Activated naive CD4-positive, alpha-beta T cell treated with anti-CD3 and anti-CD28 coated beads, Interleukin-2, amount 50 U/mL, for 72 hours (primary cell): ENCODE measurements at places on chromosomes 4 and X.

DNA sequence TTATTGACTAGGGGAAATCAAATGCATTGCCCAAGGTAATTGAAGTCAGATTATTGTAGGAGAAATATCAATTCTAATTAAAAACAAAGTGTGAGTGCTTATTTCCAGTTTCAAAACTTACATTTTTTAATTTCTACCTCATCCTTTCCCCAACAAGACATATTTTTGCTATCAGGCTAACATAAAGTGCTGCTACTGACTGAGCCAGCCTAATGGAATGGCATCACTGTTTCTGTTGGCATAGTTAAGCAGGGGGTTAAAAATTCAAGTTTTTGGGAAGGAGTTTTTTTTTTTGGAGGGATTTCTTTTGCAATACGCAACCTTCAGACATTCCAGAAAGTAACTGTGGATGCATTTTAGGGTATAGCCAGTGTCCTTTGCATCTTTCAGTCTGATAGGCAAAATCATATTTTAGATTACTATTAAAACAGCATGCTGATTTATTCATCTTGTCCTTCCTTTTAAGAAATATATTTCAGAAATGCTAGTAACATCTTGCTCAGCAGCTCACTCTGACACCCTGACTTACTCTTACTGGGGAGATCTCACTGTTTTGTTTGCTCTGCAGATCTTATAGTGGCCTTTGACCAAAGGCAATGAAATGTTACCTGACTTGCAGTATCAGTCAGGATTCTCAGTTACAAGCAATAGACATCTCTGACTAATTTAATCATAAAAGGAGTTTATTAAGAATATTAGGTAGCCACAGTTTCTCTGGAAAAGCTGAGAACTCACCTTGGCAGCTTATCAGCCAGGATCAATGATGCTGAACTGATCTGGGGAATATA, 24.4 kb downstream of the GAB1 start:
- DNase-seq, result no peak

DNA sequence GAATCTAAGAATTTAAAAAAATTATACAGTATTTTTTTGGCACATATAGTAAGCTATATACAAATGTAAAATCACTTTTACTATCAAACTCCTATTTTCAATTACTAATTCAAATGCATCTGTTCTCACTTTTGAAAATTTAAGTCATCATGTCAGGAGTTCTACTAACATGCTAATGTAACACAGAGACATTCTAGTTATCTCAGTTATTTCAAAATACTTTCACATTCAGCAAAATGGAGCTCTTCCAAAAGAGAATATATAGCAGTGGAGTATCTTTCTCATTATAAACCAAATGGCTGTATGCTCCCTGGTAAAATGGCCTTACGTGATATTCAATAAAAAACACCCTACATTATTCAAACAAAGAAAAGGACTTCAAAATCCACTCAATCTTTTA, 42.3 kb downstream of the RFC1 start:
- DNase-seq, result no peak

DNA sequence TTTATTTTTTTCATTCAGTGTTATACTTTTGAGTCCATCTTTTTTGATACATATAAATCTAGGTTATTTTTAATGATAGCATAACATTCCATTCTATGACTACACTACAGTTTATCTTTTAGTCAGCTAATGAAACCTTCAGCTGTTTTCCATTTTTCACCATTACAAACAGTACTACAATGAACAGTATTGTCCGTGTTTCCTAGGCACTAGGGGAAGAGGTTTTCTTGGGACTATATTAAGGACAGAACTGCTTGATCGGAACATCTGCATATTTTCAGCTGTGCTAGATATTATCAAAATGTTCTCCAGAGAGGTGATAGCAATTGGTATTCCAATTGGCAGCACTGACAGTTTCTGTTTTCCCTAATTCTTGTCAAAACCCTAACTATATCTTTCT, 44.3 kb upstream of the HCCS start:
- DNase-seq, result no peak

DNA sequence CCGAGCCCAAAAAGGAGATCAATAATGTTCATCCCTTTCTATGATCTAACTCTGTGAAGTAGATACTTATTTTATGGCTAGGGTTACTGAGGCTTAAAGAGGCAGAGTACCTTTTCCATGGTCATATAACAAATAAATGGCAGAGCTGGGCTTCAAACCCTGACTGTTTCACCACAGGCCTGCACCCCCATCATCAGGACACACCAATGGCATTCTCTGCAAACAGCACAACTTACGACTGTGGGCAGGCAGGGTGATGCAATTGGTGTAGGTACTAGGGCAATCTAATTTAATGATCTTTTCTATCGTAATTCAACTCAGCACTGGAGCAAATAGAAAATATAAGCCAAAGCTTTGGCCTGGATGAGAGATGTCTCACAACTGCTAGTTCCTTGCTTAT, 118.8 kb upstream of the CBR4 start:
- no peak for DNase-seq

DNA sequence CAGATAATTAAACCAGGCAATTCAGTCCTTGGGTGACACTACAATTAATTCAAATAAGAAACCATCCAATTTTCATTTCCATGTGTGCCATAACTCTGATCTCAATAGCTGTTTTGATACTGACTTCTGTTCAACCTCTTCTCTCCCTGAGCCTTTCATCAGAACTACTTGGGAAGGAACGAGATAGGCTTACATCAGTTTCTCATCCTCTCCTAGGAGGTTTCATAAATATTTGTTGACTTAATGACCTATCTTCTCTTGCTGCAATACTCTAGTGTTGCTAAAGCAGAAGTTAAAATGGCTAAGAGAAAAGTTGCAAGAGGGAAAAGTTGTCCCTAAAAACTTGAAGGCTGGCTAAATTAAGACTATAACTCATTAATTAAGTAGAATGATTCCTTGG, 41.8 kb downstream of the PRKG2 start:
- no peak for DNase-seq

GRCh38 chrX:7159149-7159861, 11.4 kb upstream of the PUDP start:
- no peak for DNase-seq

GRCh38 chr4:64581422-64581821, 172.2 kb upstream of the TECRL start:
- DNase-seq, result no peak

DNA sequence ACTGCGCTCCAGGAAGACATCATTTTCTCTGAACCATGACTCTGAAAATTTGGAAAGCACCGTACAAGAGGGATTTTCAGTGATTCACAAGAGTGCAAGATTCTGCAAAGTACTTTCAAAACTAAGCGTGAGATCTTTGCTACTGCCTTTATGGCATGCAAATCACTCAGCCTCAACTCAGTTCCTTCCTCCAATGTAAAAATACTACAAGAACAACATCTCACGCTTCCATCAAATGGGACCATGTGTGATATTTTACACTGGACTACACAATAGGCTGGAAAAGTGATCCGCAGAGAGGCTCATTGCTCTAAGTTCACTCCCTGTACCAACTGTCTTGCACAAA, 674 bp upstream of the IL15 start:
- DNase-seq, result no peak

- DNase-seq, result no peak
Observed at GRCh38 chr4:123869286-123870215, 473.0 kb downstream of the SPRY1 start.

- no peak for DNase-seq
Observed at GRCh38 chr4:144645631-144646522, at the start of gene HHIP. TSS of gene HHIP (plus strand) at chr4:144646156. CDS start at chr4:144646676, 520 bp downstream.

GRCh38 chr4:121551271-121551670, 145.5 kb downstream of the ANXA5 start:
- no peak for DNase-seq

DNA sequence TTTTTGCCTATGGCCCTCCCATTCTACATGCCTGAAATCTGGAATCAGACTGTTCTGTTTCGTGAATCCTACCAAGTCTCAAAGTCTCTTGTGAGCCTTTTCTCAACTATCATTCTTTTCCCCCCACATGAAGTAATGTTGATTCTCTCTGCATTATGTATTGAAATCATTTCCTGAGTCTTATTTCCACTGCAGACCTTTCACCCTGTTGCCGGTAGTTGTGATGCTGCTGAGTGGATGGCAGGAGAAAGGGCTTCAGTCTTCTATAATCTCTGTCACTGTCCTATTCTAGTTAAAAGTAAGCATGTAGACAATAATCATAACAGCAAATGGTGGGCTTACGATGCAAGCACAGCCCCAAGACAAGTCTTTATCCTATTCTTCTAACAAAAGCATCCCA, 75.0 kb downstream of the TBC1D9 start:
- no peak for DNase-seq

DNA sequence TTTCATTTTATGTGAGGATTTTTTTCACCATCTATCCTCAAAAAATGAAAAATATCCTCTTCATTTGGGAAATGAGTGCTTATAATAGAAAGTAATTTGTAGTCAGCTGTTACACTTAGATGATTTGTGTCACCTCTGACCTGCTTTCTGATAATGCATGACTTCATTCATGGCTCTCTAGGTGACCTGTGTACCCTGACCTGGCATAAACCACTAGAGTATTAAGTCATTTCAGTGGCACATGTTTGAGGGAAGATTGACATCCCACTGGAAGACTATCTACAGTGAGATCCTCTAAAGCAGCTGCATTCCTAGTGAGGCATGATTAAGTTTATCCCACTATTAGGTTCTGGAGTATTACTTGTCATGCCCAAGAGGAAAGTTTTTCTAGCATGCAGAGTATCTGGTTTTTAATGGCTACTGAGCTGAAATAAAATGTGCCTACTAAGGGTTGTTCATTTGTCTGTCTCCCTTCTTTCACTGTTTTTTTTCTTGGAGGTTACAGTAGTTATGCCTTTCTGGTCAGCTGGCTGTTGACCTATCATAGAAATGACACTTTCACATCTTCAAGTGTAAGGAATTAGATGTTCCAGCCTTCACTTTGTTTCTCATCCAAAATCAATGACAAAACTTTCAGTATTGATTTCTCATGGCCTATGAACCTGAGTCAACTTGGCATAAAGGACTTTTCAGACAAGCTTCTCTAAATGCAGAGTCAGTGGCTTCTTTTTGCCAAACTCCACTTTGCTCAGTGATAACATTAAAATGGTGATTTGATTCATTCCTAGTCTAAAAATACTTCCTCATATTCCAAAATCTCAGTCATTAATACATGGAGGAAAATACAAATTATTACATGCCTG, 33.1 kb downstream of the TET2 start:
- DNase-seq, result no peak

DNA sequence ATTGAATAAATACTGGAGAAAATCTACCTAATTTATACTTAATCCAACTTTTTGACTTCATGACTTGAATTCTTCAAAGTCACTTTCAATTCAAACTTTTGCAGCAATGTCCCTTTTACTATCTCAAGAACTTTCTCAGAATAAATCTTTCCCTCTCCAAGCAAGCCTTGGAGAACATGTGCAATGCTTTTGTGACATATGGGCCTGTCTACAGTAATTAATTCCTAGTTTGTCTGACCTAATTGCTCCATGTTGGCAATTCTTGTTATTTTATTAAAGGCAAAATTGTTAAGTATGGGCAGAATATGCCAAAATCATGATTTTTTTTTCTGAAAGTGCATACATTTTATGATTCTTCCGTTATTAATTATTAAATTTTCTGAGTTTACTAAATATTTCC, 1115.3 kb downstream of the PDHA2 start:
- DNase-seq, result no peak

DNA sequence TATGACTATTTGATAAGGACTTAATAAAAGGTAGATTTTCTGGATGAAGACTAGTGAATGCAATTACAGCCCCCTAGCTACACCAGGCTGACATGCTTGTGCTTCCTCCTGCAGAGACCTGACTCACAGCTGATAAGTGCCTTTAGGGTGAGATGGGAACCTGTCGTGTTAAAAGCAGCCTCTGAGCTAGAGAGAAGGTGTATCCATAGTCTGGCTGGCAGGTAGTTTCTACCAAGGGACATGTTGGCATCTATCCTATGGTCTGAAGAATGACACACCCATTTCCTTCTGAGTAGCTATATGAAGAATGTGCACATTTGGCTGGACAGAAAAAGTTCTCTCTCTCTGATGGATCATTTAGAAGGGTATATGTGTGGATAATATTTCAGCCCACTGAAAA, 64.1 kb downstream of the PARM1 start:
- no peak for DNase-seq

DNA sequence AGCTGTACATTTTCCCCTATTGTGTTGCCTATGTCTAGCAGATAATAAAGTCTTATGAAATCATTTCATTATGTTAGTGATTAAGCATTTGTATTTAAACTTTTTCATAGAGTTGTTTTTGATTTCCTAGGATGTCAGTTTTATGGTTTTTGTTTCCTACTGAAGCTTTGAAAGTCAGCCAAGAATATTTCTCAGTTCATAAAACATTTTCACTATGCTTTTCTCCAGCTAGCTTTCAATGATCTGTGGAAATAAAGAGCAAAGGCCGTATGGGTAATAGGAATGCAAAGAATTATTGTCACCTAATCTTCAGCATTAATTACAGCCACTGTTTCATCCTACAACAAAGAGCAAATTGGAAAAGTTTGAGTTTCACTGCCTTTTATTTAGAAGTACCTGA, 145.7 kb upstream of the NUDT6 start:
- DNase-seq, result no peak
